ENCODE measurements at places on chromosomes 12 and 14. TPM values are rescaled to one million over a fixed set of nuclear protein-coding genes. Genes with fewer than 3 reads are reported as not detected.

ARHGEF25 gene
- 26.0 TPM for polyA plus RNA-seq

DNA sequence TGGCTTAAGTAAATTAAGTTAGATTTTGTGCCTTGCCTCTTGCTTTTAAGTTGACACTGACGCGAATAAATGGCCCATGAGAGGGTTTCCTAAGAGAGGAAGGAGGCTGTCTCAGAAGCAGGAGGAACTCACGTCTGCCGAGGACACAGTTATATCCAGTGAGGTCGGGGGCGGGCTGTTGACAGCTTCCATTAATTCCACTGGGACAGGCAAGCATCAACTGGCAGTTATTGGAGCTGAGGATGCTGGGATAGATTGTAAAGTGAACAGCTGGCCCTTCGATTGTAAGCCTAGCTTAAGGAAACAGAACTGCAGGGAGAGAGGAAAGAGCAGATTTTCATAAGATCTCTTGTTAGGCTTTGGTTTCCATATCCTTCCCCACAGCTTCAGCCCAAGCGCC lies 399.2 kb downstream of the IPO8 start:
- no peak for DNase-seq

- DNase-seq, result no peak
Measured at GRCh38 chr14:56811593-56812363, 1.5 kb upstream of the OTX2 start.

GRCh38 chr12:91804533-91804932 lies 341.1 kb downstream of the BTG1 start:
- DNase-seq, result no peak

DNA sequence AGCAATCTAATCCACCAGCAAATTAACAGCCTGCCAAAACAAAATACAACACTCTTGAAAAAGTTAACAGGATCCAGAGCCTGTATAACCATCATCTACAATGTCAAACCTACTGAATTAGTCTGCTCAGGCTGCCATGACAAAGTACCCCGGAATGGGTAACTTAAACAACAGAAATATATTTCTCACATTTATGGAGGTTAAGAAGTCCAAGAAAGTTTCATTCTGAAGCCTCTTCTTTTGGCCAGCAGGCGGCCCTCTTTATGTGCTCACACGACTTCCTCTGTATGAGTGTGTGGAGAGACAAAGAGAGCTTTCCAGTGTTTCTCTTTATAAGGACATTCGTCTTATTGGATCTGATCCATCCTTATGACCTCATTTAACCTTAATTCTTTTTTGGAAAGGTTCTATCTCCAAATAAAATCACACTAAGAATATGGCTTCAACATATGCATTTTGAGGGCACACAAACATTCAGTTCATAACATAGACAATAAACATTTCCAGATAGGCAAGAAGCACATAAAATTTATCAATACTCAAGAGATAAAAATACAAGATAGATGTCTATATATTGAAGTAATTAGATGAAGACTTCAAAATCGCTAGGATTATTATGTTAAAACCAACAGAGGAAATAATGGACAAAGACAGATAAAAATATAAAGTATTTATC lies 5.9 kb upstream of the RERG start:
- no peak for DNase-seq
